ENCODE measurements at places on chromosomes 12 and 14.

DNA sequence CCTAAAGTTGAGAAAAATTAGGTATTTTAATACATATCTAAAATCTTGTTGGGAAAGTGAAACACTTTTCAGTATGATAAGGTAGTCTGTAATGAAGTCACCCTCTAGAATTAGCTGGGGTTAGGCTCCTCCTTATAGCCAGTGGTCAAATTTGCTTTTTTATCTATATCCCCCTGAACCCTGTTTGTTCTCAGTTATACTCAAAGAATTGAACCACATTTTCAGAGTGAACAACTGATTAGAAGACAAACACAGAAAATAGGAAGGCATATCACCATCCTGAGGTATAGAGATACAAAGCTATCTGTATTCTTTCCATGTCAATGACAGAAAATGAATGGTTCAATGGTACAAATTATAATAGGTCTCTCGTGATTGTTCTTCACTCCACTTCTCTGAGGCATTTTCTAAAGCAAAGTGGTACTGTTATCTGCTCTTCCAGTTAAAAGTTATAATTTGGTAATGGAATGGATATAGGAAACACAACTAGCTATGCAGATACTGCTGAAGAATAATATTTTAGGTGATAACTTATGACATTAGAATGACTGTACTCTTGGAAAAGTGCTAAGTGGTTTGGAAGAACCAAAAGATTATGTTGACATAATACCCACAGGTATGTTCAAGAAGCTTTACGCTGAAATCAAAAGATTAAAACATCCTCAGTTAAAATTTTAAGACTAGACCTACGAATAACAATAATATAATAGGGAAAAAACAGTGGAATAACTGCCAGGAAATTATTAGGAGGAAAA, 27.6 kb downstream of the WASHC3 start:
- DNase-seq, result no peak

DNA sequence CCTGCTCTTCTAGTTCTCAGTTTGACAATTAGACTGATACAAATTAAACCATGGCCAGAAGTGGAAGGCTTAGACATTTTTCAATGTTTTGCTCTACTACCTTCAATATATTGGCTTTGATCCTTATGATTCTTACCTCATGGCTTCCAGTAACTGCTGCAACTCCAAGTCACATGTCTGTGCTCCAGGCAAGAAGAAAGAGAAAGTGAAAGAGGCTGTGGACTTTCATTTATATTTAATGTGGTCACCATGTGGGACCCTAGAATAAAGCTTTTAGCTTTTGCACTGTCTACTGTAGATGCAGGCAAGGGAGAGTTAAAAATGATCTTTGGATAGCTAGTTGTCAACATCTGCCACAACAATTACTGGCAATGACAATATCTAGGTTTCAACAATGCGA, 214.3 kb upstream of the PDE3A start:
- no peak for DNase-seq

- no peak for DNase-seq
Measured at GRCh38 chr12:103728323-103728722, 112.7 kb downstream of the NT5DC3 start.

GRCh38 chr14:46691819-46692218, 40.2 kb upstream of the RPL10L start:
- no peak for DNase-seq

DNA sequence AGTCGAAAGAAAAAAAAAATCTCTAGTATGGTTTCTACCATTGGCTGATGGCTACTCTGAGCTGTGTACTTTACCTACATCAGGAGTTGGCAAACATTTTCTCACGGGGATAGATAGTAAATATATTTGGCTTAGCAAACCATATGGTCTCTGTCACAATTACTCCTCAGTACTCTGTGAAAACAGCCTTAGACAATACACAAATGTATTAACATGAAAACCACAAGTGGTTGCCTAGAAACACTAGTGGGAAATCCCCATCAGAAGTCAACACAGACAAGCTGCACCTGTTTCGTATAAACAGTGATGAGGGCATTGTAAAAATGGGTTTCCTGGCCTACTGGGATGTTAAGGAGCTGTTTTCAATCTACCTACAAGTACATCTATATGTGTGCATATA, 84.6 kb upstream of the NAV3 start:
- DNase-seq, result no peak

GRCh38 chr12:115223991-115224390, 540.0 kb upstream of the TBX3 start:
- DNase-seq, result no peak

DNA sequence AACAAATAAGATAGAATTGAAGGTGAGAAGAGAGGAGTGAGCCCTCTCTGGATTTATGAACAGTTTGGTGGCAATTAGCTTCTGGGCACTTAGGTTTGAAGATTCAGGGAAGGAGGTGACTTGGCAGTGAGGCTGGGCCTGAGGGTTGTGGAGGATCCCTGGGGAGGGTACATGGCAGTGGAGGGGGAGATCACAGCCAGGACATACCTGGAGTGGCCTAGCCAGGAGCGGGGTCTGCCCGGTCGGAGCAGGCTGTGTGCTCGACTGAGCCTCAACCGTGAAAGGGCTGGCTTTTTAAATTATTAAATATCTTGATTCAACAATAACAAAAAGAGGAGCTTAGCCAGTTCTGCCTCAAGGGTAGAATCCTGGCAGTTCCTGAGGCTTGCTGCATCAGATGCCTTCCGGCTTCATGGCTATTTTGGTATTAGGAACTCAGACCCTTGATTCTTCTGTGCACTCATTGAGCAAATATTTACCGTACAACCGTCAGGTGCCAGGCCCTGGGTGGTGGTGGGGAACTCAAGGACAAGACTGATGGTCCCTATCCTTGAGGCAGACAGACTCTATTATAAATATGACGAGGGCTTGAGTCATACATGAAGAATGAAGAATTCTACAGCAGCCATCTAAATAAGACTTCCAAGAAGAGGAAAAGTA, 73.4 kb downstream of the SPTB start:
- DNase-seq, result no peak

GRCh38 chr14:80095623-80096022, 115.7 kb downstream of the DIO2 start:
- DNase-seq, result no peak

DNA sequence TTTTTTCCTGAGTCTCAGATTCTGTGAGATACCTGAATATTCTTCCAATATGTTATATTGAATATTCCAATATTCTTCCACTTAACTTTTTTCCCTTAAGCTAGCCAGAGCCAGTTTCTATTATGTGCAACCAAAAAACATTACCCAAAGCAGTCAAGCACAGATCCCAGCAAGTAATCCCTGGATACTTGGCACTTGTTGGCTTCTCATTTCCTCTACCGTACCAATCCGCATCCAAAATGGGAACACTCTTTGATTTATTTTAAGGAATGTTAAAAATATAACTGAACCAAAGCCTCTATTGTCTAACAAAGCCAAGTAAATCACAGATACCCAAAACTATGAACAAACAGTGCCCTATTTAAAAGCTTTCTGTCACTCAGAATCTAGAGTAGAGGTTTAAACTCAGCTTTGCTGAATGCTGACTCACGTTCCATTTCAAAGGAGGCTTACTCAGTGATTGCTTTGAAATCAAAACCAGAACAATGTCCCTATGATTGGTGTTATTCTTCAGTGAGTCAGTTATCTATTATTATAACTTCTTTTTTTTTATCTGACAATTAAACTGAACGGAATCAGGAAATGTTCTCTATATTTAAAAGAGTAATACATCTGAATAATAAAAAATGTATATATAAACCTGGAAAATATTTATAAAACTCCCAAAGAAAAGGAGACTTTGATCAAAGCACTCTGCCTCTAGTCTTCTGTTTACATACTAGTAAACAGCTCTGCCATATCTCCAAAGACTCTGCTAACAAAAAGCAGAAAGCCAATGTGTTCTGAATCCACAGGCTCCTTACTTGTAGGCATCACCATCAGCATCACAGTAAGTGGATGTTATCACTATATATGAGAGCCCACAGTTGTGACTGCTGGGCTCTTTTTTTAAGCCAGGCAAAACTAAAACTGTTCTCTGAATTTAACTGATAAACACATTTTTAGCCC, 360.8 kb downstream of the CCDC91 start:
- no peak for DNase-seq

- no peak for DNase-seq
Measured at GRCh38 chr12:71872972-71873371, 33.4 kb downstream of the TBC1D15 start.

GRCh38 chr12:22971247-22971646, 346.3 kb downstream of the ETNK1 start:
- no peak for DNase-seq

DNA sequence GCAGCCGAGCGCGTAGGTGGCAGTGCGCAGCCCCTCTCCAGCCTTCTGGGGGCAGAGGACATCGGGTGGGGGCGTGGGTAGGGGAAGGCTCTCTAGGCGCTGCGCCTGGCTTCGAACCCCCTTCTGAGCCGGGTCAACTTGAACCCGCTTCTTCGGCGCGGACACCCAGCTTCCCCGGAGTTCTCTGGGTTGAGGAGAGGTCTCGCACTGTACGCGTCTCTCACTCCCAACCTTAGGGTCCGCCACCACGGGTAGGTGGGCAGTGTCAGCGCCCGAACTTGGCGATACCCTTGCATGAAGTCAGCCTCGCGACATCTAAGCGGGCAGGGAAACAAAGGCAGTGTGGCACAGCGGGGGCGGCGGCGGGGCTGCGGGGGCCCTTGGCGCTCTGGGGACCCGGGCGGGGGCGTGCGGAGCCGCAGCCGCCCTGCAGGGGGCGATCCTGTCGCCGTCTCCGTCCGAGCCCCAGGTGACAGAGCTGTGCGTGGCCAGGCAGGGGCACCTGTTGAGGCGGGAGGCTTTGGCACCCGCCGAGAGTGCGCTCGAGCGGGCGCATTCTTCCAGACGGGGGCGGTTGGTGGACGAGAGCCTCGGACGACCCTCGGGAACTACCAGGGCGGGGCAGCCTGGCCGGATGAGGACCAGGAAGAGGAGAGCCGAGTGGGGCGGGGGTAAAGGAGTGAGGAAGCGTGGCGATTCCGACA, 1.1 kb downstream of the GALNT16 start:
- DNase-seq, result peak; percentile 59

GRCh38 chr14:55535516-55536203, 44.3 kb upstream of the KTN1 start:
- no peak for DNase-seq

DNA sequence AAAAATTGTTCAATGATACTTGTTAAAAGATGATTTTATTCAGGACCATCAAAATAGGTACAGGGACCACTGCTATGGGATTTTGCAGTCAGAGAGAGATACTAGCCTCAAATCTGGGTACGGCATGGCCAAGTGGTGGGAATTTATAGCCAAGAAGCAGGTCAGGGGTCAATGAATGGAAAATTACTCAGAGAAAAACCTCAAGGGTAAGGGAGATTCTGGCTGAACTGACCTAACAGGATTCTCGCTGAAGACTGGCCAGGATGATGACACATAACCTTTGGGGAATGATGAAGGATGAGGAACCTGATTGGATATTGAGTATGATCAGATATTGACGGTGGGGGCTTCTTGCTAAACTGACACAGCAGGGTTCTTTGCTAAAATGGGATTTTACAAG, 32.7 kb downstream of the DEPDC4 start:
- DNase-seq, result no peak

DNA sequence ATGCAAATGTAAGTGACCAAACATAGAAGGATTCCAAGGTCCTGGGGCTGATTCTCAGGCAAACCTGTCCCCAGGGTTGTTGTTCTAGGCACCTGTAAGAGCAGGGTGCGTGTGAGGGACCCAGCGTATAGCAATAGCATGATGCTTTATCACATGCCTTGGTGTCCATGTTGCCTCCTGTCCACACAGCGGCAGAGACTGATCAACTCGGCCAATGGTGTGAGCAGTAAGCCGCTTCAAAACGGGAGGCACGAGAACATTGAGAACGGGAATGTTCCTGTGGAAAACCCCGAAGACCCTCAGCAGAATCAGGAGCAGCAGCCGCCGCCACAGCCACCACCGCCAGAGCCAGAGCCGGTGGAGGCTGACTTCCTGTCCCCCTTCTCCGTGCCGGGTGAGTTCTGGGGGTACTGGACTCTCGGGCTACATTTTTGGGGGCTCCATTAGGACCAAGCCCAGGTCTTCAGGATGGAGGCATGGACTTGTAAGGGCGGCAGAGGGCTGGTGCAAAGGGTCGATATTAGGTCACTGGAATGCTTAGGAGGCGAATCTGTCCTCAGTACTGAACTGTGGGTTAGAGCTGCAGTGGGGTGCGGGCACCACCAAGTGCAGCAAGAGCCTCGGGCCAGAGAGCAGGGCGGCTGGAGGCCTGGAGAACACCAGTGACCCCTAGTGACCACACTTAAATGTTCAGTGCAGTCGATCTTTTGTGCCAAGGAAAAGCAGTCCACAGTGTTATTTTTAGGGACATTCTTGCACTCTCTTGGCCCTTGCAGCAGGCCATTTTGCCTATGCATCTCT, 57.2 kb upstream of the RIN3 start:
- DNase-seq, result peak; percentile 64
